Stimulated activated CD4-positive, alpha-beta T cell treated with anti-CD3 and anti-CD28 coated beads, Interleukin-1b, Interleukin-23, amount 100 ng/mL, for 4 hours (primary cell): ENCODE measurements at places on chromosomes 4 and X.

DNA sequence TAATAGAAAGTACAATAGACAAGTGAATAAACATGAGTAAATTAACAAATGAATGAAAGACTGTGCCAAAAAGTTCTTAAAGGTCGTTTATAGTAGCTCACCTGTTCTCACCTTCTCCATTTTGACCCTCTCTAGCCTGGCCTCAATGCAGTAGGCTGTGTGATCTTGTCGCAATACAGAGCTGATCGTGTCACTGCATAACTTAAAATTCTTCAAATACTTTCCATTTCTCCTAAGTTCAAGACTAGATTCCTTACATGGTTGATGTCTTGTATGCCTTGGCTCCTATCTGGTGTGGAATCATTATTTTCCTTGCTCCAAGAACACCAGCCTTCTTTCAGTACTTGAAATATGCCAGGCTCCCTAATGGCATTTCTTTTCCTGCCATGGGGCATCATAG is 9.5 kb upstream of the GABRA2 start:
- no peak for DNase-seq

DNA sequence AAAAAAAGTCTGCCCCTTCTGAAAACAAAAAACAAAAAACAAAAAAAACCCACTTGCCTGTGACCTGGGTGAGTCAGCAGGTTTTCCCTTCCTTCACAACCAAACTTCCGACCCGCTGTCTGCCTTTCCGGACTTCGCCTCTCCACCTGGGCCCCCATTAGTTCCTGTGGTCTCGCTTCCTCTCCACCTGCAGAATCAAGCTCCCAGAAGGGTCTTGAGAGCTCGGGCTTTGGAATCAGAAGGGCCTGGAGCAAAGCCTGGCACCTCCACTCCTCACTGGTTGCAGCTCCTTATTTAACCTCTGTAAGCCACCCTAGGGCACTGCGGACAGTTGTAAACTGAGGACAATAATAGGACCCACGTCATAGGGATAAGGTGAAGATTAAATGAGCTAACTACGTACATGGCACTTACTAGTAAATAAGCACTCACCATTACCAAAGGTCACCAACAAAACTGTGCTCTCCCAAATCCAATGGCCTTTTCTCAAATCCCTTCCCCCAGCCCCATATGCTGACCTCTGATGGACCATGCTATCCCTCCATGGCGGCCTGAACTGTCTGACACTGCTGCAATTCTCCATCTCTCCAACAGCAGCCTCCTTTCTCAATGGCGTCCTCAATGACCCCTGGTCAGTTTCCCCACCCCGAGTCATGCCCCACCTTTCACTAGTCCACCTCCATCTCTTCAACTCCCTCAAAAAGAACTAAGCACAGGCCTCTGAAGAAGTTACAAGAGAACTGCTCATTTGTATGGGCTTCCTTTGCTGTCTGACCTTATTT is 64.2 kb downstream of the IRF2 start:
- peak; percentile 13 for DNase-seq

DNA sequence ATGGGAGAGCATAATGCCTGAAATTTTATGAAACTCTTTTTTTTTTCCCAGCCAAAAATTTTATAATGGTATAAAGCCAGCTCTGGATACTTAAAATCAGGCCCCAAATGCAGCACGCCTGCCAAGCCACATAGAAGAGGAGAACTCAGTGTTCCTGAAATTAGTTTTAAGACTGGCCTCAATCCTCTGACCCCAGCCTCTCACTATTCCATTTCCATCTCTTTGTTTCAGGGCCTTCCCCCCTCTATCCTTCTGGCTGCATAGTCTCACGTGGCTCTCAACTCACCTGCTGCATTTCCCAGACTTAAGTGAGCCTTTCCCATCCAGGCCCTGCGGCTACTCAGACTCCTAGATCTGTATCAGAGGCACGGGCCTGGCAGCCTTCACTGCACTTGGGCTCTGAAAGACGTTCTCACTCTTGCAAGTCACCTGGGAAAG is 5.2 kb upstream of the CBR4 start:
- DNase-seq, result no peak

DNA sequence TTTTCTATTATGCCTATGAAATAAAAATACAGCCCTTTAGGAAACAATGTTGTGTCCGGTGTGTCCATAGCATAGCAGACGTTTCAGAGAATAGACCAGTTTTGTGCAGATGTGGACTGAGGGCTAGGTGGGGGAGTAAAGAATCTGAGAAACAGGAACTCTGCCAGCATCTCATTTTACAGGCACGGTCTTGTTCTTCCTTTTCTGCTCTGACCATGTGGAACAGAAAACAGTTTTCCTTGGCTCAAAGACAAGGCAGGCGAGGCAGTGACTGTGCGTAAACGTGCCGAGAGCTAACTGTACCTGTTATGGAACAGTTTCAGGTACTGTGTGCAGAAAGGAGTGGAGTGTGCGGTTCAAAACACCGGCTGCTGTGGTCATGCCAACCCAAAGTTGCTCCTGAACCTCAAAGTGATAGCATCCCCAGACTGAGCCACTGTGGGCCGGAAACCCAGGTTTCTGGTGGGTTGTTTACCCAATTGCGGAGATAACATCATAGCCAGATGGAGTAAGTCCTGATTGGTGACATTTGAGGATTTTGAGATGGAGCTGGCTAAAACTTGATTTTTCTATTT is 20.2 kb downstream of the CNGA2 start:
- DNase-seq, result no peak

GRCh38 chr4:144411119-144411518 is 234.8 kb upstream of the HHIP start:
- no peak for DNase-seq

GRCh38 chr4:65665771-65666523 is 4.3 kb downstream of the EPHA5 start:
- no peak for DNase-seq

- DNase-seq, result no peak
Measured at GRCh38 chr4:90727938-90728337, 600.7 kb downstream of the CCSER1 start.

DNA sequence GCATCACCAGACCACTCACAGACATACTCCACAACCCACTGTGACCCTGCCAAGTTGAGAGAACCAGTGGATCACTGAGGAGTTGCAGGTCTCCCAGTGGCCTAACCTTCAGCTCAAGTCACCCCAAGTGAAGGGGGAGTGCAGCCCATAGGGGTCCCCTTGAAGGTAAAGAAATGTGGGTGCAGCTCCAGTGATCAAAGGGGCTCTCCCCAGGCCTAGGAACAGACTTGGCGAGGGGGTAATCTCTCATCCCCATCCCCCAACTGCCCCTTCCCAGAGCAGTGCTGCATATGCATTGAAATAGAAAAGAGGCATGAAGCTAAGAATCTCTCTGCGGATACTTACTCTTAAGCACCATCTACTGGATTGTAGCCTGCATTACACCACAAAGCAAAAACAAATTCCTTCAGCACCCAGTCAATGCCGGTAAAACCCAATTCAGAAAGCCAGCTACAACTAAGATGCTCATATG is 27.0 kb downstream of the MAGEE1 start:
- no peak for DNase-seq

- no peak for DNase-seq
Measured at GRCh38 chr4:174581901-174582300, 59.6 kb upstream of the HPGD start.

DNA sequence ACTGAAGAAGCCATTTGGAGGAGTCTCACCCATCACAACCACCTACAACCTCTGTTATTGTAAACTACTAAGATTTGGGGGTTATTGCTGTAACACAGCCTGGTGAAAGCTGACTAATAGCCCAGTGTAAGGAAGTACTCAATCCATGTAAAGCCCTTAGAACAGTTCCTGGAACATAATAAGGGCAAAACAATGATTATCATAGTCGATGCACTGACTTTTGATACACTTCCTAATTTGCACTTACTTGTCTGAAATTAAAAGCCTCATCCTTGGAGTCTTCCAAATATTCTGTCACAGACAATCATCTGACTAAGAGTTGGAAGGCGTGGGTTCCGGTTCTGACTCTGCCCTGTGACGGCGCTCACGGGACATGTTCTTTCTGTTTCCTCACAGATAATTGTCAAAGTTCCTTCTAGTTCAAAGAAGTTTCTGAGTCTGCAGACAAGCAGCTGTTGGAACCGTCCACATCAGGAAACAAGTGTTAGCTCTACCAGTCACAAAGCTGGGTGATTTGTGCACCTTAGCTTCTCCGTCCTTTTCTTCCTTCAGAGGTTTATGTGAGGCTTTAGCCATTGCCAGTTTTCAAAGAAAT is 33.4 kb upstream of the RASGEF1B start:
- peak; percentile 47 for DNase-seq

- DNase-seq, result no peak
Measured at GRCh38 chr4:173189117-173189693, 20.6 kb downstream of the GALNT7 start.

- no peak for DNase-seq
Measured at GRCh38 chr4:125008676-125009075, 296.1 kb upstream of the ANKRD50 start.

GRCh38 chr4:186771624-186772023 is 48.0 kb upstream of the FAT1 start:
- no peak for DNase-seq

GRCh38 chr4:41385481-41385880 is 128.8 kb downstream of the UCHL1 start:
- no peak for DNase-seq

GRCh38 chr4:122854447-122855352 is 28.1 kb downstream of the FGF2 start:
- no peak for DNase-seq

DNA sequence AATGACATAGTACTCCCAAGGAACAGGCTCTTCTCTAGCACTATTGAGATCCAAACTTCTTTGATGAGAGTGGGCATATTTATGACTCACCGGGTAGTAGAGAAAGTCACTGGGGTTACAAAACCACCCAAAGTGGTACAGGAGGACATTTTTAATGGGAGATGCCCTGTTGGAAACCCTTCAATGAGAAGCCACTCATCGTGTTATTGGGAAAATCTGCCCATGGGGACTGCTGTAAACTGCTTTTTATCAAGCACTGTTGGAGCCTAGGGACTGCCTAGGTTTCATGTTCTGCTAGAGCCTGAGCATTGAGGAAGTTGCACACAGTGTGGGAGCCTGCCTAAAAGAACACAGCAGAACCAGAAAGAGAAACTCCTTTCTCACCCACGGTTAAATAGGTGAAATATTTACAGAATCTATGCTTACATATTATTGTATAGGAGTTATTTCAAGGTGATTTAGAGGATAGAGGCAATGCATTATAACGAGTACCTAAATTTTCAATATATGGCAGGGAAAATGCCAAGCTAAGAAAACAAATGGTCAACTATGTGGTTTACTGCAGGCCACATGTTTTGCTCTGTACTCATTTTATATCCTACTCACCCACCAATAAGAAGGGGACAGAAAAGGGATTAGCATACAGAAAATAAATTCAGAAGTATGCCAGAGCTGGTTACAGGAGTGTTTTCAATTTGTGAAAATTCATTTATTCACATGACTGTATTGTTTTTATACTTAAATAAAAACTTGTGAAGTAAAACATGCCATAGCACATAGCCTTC is 559.1 kb downstream of the FSTL5 start:
- DNase-seq, result no peak

DNA sequence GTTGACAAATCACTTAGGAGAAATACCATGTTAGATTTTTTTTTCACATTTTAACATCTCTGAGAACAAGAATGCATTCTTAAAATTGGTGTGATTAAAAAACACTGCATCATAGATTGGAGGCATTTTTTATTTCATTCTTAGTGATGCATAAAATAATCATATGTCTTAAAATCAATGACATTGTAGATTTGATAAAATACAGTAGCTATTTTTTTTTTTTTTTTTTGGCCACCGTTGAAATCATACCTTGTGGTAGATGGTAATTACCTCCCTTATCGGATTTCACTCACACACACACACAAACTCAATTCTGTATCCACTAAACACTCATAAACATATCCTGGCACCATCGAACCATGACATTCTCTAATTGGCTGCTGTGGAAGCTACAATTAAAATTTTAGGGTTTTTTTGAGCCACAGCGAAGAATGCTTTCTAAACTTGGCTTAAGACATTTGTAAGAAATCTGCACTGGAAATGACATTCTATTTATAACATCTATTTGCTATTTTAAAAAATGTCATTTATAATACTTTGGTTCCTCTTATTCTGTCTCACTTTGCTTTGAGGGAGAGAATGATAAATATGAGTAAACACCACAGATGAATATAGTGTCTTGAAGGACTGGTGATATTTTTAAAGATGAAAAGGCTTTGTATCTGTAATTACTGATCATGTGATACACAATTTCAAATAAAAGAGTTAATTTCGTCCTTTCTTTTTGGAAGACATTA is 60.1 kb downstream of the CCSER1 start:
- DNase-seq, result no peak

DNA sequence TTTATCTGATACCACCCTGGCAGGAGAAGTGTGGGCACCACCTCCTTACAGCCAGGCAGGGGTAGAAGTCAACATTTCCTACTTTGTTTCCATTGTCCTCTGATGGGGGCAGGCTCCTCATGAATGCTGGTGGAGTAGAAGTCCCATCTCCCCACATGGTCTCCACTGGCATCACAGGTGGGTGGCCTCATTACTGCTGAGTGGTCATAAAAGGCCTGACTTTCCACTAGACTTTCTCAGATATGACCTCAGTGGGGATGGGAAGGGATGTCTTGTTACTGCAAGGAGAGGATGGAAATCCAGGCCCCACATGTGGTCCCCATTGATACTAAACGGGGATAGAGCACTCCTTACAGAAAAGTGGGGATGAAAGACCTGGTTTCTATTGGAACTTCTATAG is 18.6 kb upstream of the BMP2K start:
- no peak for DNase-seq

DNA sequence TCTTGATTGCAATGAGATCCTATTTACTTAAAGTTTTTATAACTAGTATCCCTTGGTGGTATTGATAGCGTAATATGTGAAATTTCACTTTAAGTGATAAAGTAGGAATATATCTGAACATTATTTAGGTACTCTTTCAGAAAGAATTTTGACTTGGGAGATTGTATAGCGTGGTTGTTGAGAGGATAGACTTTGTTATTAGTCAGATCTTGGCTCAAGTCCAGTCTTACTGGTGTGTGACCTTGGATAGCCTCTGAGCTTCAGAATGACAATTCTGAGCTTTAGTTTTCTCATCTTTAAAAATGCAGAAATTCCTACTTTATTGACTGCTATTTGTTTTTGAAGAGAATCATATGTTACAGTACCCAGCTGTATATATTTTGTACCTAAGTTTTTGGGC is 32.6 kb downstream of the DCK start:
- no peak for DNase-seq

- no peak for DNase-seq
Measured at GRCh38 chrX:41671082-41671481, 17.7 kb upstream of the GPR34 start.

- no peak for DNase-seq
Measured at GRCh38 chr4:180953572-180953971, 1289.6 kb upstream of the TENM3 start.

- no peak for DNase-seq
Measured at GRCh38 chr4:184400375-184400870, 73.9 kb downstream of the IRF2 start.

GRCh38 chr4:26120098-26120825 is 200.6 kb upstream of the RBPJ start:
- no peak for DNase-seq
